ENCODE measurements at places on chromosomes 1 and 21.
A peak's percentile ranks its signal among the peaks of the same experiment; 100 is the strongest.

- no peak for DNase-seq
Measured at GRCh38 chr1:66364578-66365391, 169.2 kb upstream of the SGIP1 start.

DNA sequence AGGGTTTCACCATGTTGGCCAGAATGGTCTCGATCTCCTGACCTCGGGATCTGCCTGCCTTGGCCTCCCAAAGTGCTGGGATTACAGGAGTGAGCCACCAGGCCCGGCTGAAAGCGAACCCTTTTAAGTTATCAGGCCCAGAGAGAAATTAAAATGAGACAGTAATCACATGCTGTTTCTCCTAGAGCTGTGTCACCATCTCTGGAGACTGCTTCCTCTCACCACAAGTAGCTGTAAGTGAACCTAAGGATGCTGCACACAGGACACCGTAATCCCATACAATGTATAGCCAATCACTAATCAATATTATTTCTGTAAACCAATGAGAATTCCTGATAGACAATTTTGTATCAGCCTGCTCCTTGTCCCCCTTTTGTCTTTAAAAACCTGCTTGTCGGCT is 5.7 kb upstream of the CSTB start:
- no peak for DNase-seq

DNA sequence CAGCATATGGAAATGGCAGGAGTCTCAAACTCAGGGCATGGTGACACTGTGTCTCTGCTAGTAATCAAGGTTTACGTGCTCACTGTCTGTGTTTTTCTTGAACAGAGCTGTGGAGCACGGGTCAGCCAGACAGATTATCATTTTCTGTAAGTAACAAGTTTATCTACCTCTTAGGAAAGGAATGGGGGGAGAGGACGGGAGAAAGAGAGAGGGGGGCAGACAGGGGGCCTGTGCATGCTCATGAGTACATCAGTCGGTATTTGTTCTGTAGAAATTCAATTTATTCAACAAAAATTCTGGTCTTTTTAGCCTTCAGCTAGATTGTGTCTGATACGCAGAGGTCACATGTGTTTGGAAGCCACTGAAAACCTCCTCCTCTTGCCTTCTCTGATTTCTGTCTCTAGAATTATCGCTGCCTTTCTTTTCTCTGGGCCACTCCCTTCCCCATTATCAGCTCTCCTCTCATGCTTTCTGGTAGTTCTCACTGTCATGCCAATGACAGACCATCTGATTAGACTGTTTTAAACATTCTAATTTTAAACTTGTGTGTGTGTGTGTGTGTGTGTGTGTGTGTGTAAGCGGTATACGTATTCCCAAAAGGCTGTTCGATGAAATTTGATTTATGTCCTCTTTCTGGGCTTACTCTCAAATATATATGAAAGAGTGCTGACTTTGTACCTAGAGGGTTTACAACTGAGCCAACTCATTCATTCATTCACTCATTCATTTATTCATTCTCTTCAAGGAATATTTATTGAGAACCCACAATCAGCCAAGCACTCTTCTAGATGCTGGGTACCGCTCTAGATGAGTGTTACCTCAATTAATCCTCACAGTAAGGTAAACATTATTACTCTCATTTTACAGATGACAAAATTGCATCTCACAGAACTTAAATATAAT is 636.9 kb downstream of the KIF26B start:
- no peak for DNase-seq

GRCh38 chr1:4137621-4138415 is 237.7 kb upstream of the C1orf174 start:
- no peak for DNase-seq

DNA sequence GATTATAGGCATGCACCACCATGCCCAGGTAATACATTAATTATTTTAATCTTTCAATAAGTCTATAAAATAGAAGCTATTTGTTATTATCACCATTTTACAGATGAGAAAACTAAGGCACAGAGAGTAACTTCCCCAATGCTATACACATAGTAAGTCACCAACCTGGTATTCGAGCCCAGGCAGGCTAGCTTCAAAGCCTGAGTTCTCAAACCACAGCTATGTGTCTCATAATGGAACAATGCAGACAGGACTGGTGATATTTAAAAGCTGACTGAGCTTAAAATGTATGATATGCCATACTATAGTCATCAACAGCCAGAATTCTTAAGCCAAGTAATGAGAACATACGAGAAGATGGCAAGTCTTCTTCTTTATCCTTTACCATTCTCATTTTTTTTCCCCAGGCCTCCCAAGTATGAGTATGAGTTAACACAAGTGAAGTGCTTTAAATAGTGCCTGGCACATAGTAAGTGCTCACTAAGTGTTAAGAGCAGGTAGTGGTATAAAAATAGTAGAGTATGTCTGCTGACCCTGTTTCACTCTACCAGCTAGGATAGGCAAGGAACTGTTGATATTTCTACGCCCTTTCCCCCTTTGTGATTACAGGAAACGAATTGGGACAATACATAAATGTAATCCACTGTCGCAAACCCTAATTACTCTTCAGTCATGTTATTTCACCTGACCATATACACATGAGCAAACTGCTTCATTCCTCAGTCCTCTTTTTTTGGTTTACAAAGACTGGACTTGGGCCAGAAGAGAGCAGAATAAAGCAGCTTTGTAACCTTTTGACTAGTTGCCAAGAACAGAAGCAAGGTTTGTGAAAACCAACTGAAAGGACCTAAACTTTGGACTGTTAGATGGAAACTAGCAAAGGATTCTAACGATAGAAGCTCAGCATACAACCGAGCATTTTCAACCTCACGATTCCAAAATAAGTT is 9.5 kb downstream of the EYA3 start:
- DNase-seq = no peak

GRCh38 chr1:53339736-53340635 is 12.1 kb upstream of the LRP8 start:
- no peak for DNase-seq

- DNase-seq = peak; percentile 66
Measured at GRCh38 chr1:226711976-226712741, 26.9 kb downstream of the ITPKB start.

GRCh38 chr1:152044386-152044785 is 7.6 kb upstream of the S100A11 start:
- DNase-seq = no peak

- DNase-seq = no peak
Measured at GRCh38 chr1:101382135-101382534, 145.3 kb downstream of the S1PR1 start.

DNA sequence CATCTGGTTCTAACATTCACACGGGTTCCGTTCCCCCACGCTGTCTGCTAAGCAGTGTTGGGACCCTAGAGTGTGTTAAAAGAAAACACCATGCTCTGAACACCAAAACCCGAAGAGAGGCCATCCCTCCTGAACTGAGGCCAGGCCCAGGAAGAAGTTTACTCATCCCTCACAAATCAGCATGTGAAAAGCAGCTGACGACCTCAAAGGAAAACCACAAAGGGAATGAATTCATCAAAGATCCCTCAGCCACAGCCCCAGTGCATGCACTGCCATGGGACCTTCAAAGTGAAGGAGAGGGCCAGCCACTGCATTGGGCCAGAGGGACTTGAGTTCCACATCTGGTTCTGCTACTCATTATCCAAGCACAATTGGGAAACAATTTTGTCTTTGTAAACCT is 7.0 kb upstream of the PSEN2 start:
- no peak for DNase-seq

GRCh38 chr21:31846690-31847089 is 26.1 kb upstream of the HUNK start:
- no peak for DNase-seq

DNA sequence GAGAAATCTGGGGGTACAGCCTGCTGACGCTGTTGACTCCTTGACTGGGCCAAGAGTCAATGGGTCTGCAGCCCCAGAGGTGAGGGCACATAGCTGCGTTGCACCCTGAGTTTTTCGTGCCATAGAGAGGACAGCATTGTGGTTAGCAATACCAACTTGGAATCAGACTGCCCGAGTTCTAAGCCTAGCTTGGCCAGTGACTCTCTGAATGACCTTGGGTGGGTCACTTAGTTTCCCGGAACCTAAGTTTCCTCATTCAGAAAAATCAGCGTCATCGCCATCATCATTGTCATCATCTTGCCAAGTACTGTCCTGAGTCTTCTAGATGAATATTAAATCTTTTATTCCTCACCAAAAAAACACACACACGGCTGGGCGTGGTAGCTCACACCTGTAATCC is 151.2 kb upstream of the TMEM51 start:
- DNase-seq = no peak

DNA sequence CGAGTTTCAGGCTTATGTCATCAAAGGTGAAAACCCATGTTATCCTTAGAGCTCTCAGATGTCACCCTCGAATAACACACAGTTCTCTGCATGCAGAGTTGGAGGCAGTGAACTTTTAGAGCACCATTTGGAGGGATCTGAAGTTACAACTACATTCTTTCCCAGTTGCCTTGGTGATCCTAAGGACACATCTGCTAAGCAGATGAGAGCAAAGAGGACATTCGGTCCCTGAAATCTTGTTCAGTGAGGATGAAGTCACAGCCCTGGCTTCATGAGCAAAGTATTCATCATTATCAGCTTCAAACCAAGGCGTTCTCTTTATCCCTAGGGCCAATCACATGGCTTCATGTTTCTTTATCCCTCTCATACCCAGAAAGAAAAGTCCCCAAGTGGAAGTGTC is 23.1 kb upstream of the MCOLN2 start:
- no peak for DNase-seq

DNA sequence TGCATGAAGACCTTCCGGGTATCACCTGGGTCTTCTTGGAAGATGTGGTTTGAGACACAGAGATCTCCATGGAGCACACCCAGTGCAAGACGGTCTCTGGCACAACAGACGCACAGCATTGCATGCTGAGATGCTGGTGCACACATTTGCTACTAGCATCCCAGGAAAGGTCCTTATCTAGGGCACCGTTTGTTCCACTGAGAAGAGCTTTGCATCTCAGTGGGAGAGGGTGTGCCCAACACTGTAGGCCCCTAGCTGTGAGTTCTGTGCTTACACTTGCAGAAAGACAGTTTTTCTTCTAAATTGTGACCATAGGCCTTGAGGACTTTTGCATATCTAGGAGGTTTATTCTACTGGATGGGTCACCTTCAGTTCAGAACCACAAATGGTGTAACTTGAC is 554.1 kb downstream of the MATN1 start:
- no peak for DNase-seq

DNA sequence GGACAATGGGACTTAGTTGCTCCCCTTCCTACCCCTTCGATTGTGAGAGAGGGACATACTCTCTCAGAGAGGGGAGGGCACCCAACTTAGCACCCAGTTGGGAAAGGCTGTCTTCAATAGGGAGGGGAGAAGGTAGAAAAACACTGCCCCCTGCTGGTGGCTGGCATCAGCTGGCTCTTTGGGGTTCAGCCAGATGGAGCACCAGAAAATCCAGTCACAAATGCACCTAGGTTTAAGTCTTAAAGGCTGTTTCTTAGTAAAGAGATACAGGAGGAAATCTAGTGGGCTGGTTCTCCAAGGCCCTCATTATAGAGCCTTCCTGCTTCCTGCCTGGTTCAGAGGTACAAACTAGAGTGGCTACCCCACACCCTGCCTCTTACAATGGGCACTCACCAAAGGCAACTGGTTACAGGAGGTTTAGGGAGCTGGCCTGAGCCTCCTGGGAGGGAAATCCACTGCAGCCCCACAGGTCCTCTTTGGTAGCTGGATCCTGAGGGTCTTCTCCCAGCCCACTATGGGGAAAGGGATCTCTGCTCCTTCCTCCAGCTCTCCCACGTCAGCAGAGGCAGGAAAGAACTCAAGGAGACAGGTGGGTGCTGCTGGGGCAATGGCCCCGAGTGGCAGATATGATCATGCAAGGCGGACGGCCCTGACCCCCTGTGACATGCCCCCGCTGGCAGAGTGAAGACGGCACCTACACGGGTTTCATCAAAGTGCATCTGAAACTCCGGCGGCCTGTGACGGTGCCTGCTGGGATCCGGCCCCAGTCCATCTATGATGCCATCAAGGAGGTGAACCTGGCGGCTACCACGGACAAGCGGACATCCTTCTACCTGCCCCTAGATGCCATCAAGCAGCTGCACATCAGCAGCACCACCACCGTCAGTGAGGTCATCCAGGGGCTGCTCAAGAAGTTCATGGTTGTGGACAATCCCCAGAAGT is 28.3 kb downstream of the EIF2D start:
- peak; percentile 86 for DNase-seq

- peak; percentile 58 for DNase-seq
Measured at GRCh38 chr1:101264697-101265096, 27.9 kb downstream of the S1PR1 start.

DNA sequence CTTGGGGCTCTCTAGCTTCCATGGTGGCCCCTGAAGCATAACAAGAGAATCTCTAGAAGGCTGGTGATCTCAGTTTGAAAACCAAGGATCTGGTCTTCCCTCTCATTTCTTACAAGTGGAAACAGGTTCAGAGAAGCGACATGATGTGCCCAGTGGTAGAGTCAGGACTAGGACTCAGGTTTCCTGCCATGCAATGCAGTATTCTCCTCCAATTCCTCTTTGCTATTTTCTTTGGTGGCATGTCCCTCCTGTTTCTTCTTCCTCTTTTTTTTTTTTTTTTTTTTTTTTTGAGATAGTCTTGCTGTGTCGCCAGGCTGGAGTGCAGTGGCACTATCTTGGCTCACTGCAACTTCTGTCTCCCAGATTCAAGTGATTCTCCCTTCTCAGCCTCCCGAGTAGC is 195.6 kb upstream of the C1orf105 start:
- DNase-seq = no peak

GRCh38 chr1:210117198-210117597 is 115.4 kb upstream of the SERTAD4 start:
- DNase-seq = no peak

DNA sequence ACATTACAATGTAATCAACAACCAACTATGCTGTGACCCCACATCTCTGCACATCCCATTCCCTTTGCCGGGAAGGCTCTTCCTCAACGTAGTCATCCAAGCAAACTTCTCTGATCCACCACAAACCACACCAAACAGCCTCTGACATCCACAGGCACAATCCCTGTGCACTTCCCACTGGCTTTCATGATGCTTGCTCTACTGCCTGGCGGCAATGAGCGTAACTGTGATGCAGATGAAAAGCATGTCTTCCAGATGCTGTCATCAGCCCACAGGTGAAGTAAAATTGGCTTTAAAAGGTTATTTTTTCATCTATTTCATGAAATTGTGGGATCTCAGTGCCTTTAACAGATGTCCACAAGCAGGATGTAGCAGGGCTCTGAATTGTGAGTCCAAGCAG is 635.2 kb downstream of the SMYD3 start:
- no peak for DNase-seq

- no peak for DNase-seq
Measured at GRCh38 chr1:74247881-74248528, 12.8 kb downstream of the TNNI3K start.

Data from CD4-positive, alpha-beta T cell treated with Interleukin-21 for 1 hour (primary cell).